ENCODE measurements at places on chromosomes 7 and 10. TPM values are rescaled to one million over a fixed set of nuclear protein-coding genes. Genes with fewer than 3 reads are reported as not detected.

Gene TLX1
- 0.05 TPM for total RNA-seq

Gene LYZL2
- not detected for total RNA-seq

Gene NKX1-2
- 0.05 TPM for total RNA-seq

Gene LMOD2
- total RNA-seq = 0.05 TPM

Gene CRTAC1
- 0.05 TPM for total RNA-seq

Gene OR2A42
- total RNA-seq = not detected

Gene HK1
- 52.6 TPM for total RNA-seq

Gene GRM3
- total RNA-seq = 0.05 TPM

Gene FGL2
- 46.0 TPM for total RNA-seq

Gene LDB3
- 0.38 TPM for total RNA-seq

Gene ZNF107
- total RNA-seq = 13.5 TPM

GRCh38 chr10:72007246-72007892 lies 43.2 kb downstream of the CHST3 start:
- DNase-seq = no peak

DNA sequence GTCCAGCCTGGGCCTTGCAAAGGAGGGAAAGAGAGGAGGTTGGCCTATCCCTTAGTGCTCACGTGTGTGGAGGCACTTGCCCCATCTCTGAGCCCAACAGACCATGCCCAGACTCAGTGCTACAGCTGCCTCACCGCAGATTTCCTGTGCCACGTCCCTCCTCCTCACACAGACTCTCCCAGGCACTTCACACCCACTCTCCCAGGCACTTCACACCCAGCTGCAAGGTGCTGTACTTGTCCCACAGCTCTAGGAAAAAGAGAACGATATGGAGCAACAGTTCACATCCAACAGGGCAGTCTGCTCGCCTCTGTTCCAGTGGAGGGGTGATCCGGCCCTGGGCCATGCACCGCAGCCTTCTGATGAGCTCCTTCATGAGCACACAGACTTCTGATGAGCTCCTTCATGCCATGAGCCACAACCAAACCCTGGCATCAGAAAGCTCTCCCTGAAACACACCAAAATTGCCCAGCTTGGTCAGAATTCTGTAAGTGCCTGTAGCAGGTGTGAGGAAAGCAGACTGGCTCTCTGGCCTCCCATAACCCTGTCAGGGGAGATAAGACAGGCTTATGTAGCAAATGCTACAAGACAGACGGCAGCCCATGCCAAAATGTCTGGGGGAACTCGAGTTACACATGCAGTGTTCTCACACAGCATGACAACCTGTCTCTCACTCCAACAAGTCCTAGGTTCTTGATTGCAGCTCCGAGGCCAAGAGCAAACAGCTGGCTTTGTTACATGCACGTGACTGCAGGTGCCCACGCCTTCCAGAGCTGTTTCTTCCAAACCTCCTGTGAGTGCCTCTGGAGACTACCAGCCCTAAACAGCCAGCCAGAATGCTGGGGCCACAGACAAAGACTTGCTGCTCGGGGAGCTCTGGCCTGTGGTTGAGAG lies 348.5 kb downstream of the GRID1 start:
- DNase-seq = no peak

DNA sequence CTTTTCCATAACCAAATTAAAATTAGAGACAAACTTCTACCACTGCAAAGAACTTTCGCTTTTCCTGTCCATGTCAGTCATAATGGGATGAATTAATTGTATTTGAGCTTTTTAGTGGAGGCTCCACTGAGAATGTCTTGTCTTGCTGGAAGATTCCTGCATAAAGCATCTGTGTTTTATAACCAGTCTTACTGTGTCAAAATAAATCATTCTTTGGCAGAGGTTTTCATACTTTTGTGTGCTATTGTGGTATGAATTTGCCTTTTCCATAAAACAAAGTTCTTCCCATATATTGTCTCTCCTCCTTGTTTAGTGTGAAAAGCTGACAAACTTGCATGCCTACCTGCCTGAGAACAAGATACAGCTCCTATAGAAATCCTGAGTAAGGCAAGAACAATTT lies 124.8 kb upstream of the CCDC6 start:
- DNase-seq = no peak

DNA sequence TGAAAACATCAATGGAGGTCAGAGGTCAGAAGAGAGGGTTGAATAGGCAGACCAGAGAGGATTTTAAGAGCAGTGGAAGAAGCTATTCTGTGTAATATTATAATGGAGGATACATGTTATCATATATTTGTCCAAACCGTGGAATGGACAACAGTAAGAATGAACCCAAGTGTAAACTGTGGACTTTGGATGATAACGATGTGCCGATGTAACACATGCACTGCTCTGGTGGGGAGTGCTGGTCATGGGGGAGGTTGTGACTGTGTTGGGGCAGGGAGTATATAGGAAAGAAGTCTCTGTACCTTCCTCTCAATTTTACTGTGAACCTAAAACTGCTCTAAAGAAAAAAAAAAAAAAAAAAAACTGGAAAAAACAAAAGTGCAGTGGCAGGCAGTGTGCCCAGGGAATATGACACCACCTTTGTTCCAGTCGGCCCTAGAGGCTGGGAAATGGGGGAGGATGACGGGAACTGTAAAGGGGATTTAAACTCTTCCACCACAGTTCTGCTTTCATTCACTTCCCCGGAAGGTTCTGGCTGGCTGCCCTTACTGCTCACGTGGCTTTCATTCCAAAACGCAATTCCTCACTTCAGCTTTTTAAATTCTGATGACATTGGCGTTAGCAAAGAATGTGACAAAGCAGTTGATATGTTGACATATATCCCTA lies 113.7 kb upstream of the ANKRD1 start:
- DNase-seq = no peak

DNA sequence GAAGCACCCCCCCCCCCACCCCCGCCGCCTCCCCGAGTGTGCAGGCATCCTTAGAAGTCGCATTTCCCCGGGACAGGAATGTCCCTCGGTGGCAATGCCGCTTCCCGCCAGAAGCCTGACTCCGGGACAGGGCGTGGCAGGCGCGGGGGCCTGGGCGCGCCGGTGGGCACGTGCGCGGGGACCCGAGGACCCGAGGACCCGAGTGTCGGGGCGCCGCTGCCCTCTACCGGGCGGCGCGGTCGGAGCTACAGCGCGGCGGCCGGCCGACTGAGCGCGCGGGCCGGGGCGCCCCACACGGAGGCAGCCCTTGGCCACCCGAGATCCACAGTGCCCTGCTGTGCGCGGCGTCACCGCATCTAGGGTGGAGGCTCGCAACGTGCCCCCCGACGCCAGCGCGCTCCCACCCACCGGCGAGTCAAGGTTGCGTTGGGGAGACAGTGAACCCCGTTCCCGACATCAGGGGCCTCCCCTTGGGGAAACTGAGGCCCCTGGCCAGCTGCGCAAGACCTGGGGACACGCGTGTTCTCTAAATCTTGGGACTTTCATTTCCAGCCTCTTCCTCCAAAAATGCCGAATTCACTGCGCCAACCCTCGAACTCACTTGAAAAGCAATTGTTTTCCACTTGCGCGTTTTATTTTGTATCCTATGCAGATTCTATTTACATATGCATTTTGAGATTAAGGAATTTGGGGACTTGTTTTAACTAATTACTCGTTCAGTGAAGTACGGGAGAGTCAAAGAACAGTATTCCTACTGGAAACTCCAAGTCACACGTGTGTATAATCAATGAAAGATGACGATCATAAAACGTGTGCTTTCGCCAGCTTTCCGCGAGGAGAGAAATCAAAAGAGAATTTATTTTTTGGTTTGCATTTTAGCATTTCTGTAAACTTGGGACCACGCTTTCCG lies 3.1 kb upstream of the CUX1 start:
- DNase-seq = peak; percentile 66

GRCh38 chr10:110872145-110872983 lies 636 bp downstream of the PDCD4 start:
- DNase-seq = peak; percentile 94

DNA sequence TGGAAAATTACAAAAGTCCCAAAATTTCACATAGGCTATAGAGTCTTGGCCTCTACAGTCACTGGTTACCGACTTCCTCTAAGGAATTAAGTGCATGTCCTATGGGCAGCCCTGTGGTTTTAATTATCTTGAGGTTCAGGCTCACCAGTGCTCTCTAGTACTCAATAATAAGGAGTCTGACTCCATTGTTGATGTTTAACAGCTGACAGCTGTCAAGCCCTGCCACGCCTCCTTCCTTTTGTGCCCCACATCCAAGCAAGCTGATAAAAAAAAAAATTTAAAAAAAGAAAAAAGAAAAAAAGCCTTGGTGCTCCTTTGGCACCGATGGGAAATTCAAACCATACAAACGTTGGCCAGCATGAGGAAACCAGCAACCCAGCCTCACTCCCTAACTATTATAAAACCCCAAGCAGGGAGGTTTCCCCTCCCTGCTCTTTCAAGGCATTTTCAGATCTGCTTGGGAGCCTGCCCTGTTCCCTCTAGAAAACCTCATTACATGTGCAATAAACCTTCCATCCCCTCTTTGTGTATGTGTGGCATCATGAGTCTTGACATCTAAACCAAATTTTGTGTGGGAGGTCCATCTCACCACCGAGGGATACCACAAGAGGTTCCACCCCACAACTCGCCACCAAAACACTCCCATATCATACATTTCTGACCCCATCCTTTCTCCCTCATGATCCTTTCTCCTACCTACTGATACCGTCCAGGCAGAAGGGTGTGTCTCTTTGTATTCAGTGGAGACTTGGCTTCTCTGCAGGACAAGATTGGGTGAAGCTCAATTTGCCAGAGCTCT lies 70.9 kb upstream of the CCDC71L start:
- DNase-seq = no peak

- DNase-seq = no peak
These were observed 75.4 kb upstream of the SLC13A1 start for GRCh38 chr7:123275036-123275753.

- DNase-seq = no peak
These were observed 14.8 kb downstream of the PTPRE start for GRCh38 chr10:127921753-127922145.

- DNase-seq = no peak
These were observed 43.1 kb downstream of the TEX36 start for GRCh38 chr10:125639846-125640245.

DNA sequence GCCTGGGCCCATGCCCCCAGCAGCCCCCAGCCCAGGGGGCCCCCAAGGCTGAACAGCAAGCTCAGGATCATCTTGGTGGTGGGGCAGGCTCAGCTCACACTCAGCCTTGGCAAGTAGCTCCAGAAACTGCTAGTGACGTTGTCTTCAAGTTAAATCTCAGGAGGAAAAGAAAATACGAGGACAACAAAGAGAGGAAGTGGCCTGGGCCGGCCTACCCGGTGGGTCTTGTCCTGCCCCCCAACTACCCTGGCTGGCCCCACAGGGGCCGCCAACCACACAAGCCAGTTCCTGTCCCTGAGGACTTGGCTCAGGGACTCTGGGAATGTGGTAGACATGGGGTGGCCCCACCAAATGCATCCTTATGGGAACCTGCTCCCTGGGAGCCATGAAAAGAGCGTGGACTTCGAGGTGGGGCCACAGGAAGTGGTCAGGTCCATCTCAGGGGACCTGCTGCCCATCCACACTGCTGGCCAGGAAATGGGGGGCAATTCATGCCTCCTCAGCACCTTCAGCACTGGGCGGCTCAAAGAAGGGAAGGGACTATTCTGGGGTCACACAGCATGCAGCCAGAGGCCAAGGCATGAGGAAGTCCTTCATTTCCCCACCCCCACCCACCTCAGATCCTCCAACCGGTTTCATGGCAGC lies at the start of gene MMRN2:
MMRN2 (minus strand) TSS at position 145 of the 645 bp plus-strand sequence; CDS start at position 71, 74 bp downstream.
- DNase-seq = no peak

GRCh38 chr7:123658023-123658422 lies 2.4 kb downstream of the LMOD2 start:
- no peak for DNase-seq
